ENCODE measurements at places on chromosomes 13 and 19.

DNA sequence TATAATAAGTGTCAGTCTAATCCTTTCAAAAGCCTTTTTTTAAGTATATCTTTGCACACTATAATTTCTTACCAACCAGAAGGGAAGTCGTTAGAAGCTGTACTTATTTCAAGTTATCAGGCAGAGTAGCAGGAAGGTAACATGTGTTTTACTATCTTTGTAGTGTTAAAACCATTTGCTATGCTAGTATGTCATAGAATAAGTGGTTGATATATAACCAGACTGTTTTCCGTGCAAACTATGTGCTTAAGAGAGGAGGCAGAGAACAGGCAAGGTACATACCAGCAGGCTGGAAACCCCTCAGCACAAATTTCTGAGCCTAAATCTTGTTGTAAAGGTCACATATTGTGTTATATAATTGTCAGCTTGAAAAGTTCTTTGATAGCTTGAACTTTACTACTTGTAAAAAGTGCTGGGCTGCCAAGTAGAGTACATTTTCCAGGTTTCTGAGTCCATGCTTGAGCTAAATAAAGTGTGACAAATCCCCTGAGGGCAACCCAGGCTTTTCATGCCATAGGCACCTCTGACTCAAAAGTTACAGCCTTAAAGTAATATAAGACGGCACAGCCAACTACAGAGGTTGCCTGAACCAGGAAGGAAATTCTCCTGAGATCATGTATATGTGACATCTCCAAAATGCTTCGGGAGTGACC, 1297.4 kb downstream of the PCDH9 start:
- no peak overlapping the region for H3K4me3 ChIP-seq
- H3K36me3 ChIP-seq, result no peaks in the 10 kb centered on the region
- H3K27me3 ChIP-seq, result no peaks in the 10 kb centered on the region
- DNase-seq, result no peak

DNA sequence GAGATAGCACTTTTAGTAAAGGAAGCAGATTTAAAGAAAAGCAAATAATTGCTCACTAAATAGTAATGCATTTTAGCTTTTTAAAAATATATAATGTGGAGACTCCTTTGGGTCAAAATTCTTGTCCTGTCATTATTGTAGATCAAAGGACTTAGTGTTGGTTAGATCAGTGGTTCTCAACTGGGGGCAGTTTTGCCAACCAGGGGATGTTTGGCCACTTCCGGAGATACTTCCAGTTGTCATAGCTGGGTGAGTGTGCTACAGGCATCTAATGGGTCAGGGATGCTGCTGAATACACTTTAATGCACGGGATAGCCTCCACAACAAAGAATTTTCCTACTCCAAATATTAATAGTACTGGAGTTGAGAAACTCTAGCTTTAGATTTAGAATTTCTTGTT, 126.8 kb downstream of the LMO7 start:
- no peak for DNase-seq
- H3K27ac ChIP-seq, result no peak overlapping the region
- H3K4me1 ChIP-seq, result no peaks in the 10 kb centered on the region
- no peaks in the 10 kb centered on the region for H3K36me3 ChIP-seq
- no peaks in the 10 kb centered on the region for H3K27me3 ChIP-seq

DNA sequence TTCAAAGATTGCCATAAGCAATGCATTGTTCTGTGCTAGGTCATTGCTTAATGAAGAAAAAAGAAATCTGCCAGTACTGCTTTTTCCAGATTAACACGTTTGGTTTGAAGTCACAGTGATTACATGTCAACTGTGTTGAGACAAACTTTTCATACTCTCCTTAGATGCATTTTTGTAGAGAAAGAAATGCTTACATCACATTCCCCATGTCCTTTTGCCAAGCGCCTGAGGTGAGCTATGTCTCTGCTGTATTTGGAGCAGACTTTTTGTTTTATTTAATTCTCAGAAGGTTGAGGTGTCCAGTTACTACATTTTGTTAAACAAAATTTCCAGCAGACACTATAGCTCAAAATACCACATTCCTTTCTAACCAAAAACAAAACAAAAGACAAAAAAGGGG, 16.2 kb downstream of the LACC1 start:
- H3K27ac ChIP-seq, result no peak overlapping the region
- no peaks in the 10 kb centered on the region for H3K4me1 ChIP-seq
- H3K27me3 ChIP-seq, result no peaks in the 10 kb centered on the region
- no peak overlapping the region for H3K4me3 ChIP-seq

DNA sequence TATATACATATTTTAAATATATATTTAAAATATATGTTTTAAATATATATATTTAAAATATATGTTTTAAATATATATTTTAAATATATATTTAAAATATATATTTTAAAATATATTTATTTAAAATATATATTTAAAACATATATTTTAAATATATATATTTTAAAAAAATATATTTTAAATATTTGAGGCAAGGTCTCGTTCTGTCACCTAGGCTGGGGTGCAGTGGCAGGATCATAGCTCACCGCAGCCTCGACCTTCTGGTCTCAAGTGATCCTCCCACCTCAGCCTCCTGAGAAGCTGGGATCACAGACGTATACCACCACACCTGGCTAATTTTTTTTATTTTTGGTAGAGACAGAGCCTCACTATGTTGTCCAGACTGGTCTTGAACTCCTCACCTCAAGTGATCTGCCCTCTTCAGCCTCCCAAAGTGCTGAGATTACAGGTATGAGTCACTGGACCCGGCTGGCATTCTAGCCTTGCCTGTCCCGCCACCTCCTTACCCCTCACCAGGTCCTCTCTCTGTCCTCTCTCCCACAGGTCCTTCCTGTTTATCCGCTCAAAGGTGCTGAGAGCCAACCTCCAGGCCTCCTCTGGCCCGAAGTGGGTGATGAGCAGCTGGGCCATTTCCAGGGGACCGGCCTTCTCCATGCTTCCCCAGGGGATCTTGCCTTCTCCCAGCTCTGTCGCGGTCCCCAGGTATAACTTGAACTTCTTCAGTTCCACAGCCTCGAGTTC, 564 bp downstream of the NLRP12 start:
- H3K27me3 ChIP-seq, result no peaks in the 10 kb centered on the region
- H3K27ac ChIP-seq, result no peak overlapping the region
- no peak overlapping the region for H3K4me3 ChIP-seq
- DNase-seq, result peak; percentile 40
- H3K36me3 ChIP-seq, result no peaks in the 10 kb centered on the region

- peaks cover 4% of the 10 kb centered on the region for H3K4me1 ChIP-seq
- H3K27ac ChIP-seq, result no peak overlapping the region
- H3K36me3 ChIP-seq, result no peaks in the 10 kb centered on the region
- no peak overlapping the region for H3K4me3 ChIP-seq
- peak; percentile 49 for DNase-seq
- H3K27me3 ChIP-seq, result peaks cover 15% of the 10 kb centered on the region
These were observed 1.6 kb downstream of the LYL1 start for GRCh38 chr19:13100841-13101589.

GRCh38 chr19:29524912-29525831, 622 bp upstream of the VSTM2B start:
- peaks cover 2% of the 10 kb centered on the region for H3K4me1 ChIP-seq
- peaks cover 43% of the 10 kb centered on the region for H3K27me3 ChIP-seq
- peak; percentile 53 for DNase-seq
- H3K27ac ChIP-seq, result no peak overlapping the region
- H3K36me3 ChIP-seq, result no peaks in the 10 kb centered on the region

DNA sequence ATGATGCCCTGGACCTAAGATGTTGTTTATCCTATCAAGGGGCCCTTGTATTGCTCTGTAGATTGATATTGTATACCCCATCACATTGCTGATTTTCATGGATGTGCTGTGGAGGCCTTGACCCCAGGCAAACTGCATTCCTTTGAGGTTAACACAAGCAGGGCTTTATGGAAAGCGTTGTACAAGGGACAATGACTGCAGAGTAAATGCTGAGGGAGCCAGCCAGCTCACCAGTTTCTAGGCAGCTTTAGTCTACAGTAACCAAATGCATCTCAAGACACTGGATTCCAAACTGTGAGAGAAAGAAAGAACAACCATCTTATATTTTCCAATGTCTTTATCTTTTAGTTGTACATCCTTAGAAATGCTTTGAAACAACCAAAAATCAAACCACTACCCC, 34.1 kb upstream of the EDNRB start:
- no peaks in the 10 kb centered on the region for H3K36me3 ChIP-seq
- no peaks in the 10 kb centered on the region for H3K4me1 ChIP-seq
- no peak overlapping the region for H3K4me3 ChIP-seq
- peak; percentile 48 for DNase-seq
- H3K27ac ChIP-seq, result no peak overlapping the region

GRCh38 chr13:80256352-80256932, 84.5 kb downstream of the SPRY2 start:
- no peak overlapping the region for H3K27ac ChIP-seq
- H3K27me3 ChIP-seq, result no peaks in the 10 kb centered on the region
- no peak for DNase-seq
- H3K36me3 ChIP-seq, result no peaks in the 10 kb centered on the region
- H3K4me1 ChIP-seq, result no peaks in the 10 kb centered on the region

GRCh38 chr19:51018745-51019543, 565 bp downstream of the KLK10 start:
- peaks cover 8% of the 10 kb centered on the region for H3K27me3 ChIP-seq
- DNase-seq, result peak; percentile 60
- no peak overlapping the region for H3K27ac ChIP-seq
- no peak overlapping the region for H3K4me3 ChIP-seq
- no peaks in the 10 kb centered on the region for H3K4me1 ChIP-seq
- no peaks in the 10 kb centered on the region for H3K36me3 ChIP-seq

- no peaks in the 10 kb centered on the region for H3K36me3 ChIP-seq
- no peak overlapping the region for H3K4me3 ChIP-seq
- H3K27ac ChIP-seq, result no peak overlapping the region
- H3K4me1 ChIP-seq, result peaks cover 9% of the 10 kb centered on the region
- no peak for DNase-seq
These were observed 14.9 kb downstream of the SH3GL1 start for GRCh38 chr19:4385291-4386040.

- H3K36me3 ChIP-seq, result no peaks in the 10 kb centered on the region
- no peak overlapping the region for H3K4me3 ChIP-seq
- H3K27ac ChIP-seq, result no peak overlapping the region
- no peaks in the 10 kb centered on the region for H3K27me3 ChIP-seq
These were observed 86.3 kb downstream of the LRCH1 start for GRCh38 chr13:46639033-46639981.

DNA sequence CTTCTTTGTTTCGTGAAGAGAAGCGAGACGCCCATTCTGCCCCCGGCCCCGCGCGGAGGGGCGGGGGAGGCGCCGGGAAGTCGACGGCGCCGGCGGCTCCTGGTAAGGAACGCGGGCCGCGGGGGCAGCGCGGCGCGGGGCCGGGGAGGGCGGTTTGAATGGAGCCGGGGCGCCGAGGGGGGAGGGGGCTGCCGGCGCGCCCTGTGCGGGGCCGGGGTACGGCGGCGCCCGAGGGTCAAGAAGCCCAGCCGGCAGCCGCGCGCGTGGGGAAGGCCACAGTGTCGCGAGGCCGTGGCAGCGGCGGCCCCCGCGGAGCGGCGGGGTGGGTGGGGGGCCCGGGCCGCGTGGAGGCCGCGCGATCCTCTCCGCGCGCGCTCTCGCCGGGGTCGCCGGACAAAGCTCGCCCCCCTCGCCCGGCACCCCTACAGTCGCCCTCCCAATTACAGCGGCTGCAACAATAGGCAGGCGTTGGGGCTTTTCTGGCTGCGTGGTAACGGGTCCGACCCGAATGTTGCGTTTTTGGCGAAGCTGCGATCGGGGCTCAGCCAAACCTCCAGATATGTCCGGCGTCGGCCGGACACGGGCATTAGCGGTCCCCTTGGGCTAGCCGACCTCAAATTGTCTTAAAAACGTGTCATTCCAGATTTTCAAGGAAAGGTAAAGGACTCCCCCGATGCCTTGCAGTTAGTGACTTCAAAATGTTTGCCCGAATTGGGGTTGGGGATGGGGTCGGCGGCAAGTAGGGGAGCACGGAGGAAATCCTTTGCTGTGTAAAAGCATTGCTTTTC, 437 bp downstream of the SMARCA4 start:
- DNase-seq, result peak; percentile 52
- peak overlapping the region; percentile 95 for H3K27ac ChIP-seq
- H3K36me3 ChIP-seq, result no peaks in the 10 kb centered on the region
- H3K4me1 ChIP-seq, result no peaks in the 10 kb centered on the region

DNA sequence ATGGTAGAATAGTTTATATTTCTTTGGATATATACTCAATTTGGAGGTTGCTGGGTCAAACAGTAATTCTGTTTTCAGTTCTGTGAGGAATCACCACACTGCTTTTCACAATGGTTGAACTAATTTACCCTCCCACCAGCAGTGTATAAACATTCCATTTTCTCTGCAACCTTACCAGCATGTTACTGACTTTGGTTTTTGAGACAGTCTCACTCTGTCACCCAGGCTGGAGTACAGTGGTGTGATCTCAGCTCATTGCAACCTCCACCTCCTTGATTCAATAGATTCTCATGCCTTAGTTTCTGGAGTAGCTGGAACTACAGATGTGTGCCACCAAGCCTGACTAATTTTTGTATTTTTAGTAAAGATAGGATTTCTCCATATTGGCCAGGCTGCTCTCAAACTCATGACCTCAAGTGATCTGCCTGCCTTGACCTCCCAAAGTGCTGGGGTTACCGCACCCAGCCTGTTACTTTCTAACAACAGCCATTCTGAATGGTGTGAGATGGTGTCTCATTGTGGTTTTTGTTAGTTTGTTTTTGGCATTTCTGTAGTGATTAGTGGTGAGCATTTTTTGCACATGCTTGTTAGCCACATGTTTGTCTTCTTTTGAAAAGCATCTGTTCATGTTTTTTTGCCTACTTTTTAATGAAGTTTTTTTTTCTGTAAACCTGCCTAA, 12.5 kb downstream of the ZNF714 start:
- H3K27ac ChIP-seq, result no peak overlapping the region
- no peaks in the 10 kb centered on the region for H3K4me1 ChIP-seq
- no peaks in the 10 kb centered on the region for H3K27me3 ChIP-seq
- no peak for DNase-seq
- H3K4me3 ChIP-seq, result no peak overlapping the region
- peaks cover 6% of the 10 kb centered on the region for H3K36me3 ChIP-seq

GRCh38 chr13:114115191-114115671, 17.2 kb downstream of the RASA3 start:
- no peaks in the 10 kb centered on the region for H3K36me3 ChIP-seq
- H3K4me1 ChIP-seq, result peaks cover 12% of the 10 kb centered on the region
- no peak for DNase-seq
- H3K27me3 ChIP-seq, result no peaks in the 10 kb centered on the region

Measured in mesendoderm (in vitro differentiated cells).